ENCODE measurements at places on chromosomes 4 and X.

- no peak for DNase-seq
Measured at GRCh38 chr4:112182604-112183003, 37.4 kb downstream of the FAM241A start.

GRCh38 chr4:123236606-123237005 lies 160.0 kb upstream of the SPRY1 start:
- no peak for DNase-seq

DNA sequence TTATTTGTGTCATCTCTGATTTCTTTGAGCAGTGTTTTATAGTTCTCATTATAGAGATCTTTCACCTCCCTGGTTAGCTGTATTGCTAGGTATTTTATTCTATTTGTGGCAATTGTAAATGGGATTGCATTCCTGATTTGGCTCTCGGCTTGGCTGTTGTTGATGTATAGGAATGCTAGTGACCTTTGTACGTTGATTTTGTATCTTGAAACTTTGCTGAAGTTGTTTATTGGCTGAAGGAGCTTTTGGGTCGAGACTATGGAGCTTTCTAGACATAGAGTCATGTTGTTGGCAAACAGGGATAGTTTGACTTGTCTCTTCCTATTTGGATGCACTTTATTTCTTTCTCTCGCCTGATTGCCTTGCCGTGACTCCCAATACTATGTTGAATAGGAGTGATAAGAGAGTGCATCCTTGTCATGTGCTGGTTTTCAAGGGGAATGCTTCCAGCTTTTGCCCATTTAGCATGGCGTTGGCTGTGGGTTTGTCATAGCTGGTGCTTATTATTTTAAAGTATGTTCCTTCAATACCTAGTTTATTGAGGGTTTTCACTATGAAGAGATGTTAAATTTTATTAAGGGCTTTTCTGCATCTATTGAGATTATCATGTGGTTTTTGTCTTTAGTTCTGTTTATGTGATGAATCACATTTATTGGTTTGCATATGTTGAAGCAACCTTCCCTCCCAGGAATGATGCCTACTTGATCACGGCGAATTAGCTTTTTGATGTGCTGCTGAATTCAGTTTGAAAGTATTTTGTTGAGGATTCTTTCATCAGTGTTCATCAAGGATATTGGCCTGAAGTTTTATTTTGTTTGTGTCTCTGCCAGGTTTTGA lies 72.7 kb upstream of the BOD1L1 start:
- DNase-seq: no peak

DNA sequence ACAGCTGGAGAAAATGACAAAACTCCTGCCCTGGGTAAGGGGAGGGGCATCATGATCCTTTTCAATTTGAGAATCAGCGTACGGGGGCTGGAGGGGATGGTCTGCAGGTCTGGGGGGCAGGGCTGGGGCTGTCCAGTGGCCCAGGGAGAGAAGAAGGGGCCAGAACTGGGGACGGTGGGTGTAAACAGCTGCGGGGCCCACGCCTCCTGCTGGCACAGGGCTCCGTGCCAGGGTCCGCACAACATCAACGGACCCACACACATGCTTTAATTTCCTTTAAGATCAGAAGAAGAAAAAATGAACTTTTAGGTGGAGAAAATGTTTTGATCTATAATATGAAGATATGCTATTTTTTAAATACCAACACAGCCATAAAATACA lies 52.1 kb downstream of the PSAPL1 start:
- DNase-seq: no peak

GRCh38 chr4:101604976-101605375 lies 185.6 kb upstream of the BANK1 start:
- no peak for DNase-seq

DNA sequence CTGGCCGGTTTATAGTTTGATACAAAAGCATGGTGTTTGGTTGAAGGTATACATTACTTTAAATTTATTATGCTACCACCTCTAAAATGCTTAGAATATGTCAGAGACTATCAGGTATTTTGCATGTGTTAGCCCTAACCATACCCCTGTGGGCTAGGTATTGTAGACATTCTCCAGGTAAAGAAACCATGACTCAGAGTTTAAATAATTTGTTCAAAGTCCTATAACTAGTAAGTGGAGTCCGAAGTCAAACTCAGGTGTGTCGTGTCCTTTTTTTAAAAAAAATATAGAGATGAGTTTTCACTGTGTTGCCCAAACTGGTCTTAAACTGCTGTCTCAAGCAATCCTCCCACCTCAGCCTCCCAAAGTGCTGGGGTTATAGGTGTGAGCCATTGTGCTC lies 12.4 kb downstream of the LAP3 start:
- DNase-seq: no peak

DNA sequence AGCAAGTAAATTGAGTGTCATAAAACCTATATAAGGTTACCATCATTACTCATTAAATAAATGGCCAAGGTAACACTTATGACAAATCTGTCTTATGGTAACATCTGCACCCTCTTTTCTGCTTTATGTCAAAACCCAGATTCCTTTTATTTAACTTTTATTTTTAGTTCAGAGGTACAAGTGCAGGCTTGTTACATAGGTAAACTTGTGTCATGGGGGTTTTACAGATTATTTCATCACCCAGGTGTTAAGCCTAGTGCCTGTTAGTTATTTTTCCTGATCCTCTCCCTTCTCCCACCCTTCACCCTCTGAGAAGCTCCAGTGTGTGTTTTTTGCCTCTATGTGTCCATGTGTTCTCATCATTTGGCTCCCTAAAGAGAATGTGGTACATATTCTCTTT lies 930.7 kb downstream of the CCSER1 start:
- no peak for DNase-seq

- DNase-seq: peak; percentile 71
Measured at GRCh38 chr4:128427832-128428366, 140.3 kb upstream of the PGRMC2 start.

- DNase-seq: no peak
Measured at GRCh38 chr4:79623021-79623870, 215.2 kb upstream of the GK2 start.

- DNase-seq: no peak
Measured at GRCh38 chr4:1599026-1599481, 85.1 kb downstream of the FAM53A start.

DNA sequence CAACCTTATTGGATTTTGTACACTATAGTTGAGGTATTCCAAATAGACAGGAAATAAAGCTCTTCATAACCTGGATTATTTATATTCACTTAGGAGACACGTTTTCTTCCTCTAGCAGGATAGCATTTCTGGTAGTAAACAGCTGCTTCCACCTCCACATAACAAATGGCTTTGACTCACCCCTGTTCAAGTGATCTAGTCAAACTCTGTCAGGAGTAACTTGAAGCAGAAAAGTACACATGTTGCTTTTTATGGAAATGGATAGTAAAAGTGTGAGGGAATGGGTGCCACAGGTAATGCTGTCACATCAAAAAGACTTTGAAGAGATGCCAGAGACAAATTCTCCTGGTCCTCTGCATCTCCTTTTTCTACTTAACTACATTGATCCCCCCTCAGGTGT lies 258.7 kb upstream of the SLC7A11 start:
- DNase-seq: no peak

- no peak for DNase-seq
Measured at GRCh38 chr4:29867412-29867811, 852.8 kb upstream of the PCDH7 start.

- no peak for DNase-seq
Measured at GRCh38 chr4:47835494-47835893, 2.4 kb downstream of the CORIN start.

GRCh38 chrX:138150709-138151108 lies 560.8 kb downstream of the FGF13 start:
- DNase-seq: no peak

GRCh38 chr4:157678478-157678877 lies 457.9 kb downstream of the GRIA2 start:
- DNase-seq: no peak

DNA sequence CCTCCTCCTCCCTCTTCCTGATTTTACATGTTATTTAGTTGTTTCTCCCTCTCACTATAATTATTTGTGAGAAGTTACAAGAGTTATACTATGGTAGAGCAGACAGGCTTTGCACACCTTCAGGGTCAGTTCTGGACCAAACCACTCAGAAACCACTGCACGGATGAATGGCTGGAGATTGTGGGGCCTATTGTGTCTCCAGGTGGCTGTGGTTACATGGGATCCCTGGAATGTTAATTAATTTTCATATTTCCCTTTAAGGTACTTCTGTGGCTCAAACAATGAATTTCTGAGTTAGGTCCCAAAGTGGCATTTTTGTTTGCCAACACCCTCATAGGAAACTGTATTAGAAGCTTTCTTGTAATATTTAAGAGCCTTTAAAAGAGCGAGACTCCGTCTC lies 151.9 kb downstream of the BMPR1B start:
- DNase-seq: no peak

- no peak for DNase-seq
Measured at GRCh38 chr4:54372951-54373350, 143.9 kb downstream of the PDGFRA start.

DNA sequence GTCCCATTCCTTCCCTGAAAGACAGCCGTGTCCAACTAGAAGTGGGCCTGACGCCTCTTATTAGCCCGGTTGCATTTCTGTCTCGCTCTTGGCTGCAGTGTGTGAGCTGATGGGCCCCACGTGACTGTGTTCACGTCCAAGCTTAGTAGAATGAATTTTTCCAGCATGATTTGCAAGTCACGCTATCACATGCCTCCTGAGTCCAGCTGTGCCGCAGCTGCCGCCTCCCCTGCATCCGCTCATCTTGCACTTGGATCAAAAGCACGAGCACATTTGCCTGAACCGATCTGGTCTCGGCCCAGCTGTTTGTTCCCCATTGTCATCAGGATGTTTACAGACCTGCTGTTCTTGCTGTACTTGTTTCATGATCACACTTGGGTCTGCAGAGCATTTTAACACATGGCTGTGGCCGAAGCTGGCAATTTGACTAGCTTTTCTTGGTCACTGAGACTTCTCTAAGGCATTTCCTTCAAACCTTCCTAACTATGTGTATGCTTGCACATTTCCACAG lies 126.5 kb downstream of the KIT start:
- DNase-seq: peak; percentile 82

GRCh38 chrX:120356084-120356483 lies 5.8 kb upstream of the ATP1B4 start:
- DNase-seq: no peak

DNA sequence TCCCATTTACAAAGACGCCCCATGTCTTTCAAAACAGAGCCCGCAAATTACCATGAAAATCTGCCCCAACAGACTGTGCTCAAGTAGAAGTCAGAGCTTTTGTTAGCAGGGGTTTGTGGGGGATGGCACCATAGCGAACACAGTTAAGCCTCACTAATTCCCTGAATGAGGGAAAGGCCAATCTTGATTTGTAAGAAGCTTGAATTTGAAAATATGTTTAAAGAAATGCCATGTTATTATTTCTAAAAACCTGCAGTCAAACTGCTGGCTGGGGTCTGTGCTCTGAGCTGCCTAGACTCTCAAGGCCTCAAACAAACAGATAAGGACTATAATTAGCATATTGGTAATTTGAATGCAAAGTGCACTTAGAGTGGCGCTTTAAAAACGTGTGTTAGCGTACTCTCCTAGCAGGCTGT lies 9.4 kb upstream of the PAK3 start:
- DNase-seq: no peak

DNA sequence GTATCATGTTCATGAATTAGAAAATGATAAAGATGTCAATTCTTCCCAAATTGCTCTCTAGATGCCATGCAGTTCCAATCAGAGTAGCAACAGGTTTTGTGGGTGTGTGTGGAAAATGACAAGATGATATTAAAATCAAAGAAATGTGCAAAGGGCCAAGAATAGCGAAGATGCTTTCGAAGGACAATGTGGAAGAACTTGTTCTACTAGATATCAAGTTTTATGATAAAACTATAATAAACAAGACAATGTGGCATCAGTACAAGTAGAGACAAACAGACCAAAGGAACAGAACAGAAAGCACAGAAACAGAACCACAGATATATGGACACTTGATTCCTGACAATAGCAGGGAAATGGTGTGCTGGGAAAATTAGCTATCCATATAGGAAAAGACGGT lies 9.0 kb downstream of the TAB3 start:
- no peak for DNase-seq

GRCh38 chr4:125849869-125850268 lies 535.1 kb downstream of the FAT4 start:
- DNase-seq: no peak

DNA sequence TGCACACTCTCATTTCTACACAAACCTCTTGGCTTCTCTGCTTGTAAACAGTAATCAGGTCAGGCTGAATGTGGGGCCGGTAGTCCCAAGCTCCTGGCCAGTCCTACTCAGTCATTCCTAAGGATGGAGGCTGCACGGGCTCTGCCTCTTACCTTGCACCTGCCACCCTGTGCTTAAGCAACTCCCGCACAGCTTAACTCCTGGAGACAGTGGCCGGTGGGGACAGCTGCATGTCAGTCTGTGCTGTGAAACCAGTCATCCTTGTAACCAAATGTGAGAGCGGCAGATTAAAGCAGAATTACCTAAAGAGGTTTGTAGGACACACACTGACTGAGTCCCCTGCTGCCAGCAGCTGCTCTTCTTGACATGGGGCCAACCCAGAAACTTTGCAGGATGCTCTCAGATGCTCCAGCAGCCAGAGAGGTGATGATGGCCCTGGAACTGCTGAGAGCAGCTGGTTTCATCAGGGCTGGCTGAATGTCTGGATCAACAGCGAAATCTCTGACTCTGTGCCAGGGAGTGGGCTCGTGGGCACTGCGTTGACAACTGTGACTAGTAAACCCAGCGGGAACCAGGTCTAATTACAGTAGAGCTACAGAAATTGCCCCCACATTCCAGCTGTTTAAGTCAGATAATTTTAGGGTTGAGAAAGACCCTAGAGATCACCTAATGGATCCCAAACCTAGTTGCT lies 123.7 kb downstream of the ANAPC4 start:
- no peak for DNase-seq

- no peak for DNase-seq
Measured at GRCh38 chr4:177033632-177034031, 240.9 kb upstream of the VEGFC start.

GRCh38 chr4:83297548-83298260 lies 13.1 kb upstream of the COQ2 start:
- no peak for DNase-seq

All from COLO829 (cell line).